Stimulated activated CD8-positive, alpha-beta memory T cell treated with anti-CD3 and anti-CD28 coated beads, Interleukin-2, amount 100 ng/mL, for 48 hours (primary cell): ENCODE measurements at places on chromosomes 11 and 22.

GRCh38 chr22:50180727-50181521, 4.8 kb upstream of the TRABD start:
- DNase-seq: no peak

DNA sequence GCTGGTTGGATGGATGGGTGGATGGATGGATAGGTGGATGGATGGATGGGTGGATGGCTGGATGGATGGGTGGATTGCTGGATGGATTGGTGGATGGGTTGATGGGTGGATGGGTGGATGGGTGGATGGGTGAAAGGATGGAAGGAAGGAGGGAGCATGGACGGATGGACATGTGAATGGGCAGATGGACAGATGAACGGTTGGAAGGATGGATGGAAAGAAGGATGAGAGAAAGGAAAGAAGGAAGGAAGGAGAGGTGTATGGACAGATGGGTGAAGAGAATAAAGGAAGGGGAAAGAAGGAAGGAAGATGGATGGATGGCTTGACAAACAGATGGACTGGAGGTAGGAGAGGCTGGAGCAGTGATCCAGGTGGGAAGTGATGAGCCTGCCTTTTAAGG, 5.4 kb downstream of the FGF3 start:
- no peak for DNase-seq

GRCh38 chr11:81005595-81005994, 1564.8 kb upstream of the TENM4 start:
- DNase-seq: no peak

GRCh38 chr22:46049726-46050450, 72.9 kb upstream of the WNT7B start:
- DNase-seq: no peak

DNA sequence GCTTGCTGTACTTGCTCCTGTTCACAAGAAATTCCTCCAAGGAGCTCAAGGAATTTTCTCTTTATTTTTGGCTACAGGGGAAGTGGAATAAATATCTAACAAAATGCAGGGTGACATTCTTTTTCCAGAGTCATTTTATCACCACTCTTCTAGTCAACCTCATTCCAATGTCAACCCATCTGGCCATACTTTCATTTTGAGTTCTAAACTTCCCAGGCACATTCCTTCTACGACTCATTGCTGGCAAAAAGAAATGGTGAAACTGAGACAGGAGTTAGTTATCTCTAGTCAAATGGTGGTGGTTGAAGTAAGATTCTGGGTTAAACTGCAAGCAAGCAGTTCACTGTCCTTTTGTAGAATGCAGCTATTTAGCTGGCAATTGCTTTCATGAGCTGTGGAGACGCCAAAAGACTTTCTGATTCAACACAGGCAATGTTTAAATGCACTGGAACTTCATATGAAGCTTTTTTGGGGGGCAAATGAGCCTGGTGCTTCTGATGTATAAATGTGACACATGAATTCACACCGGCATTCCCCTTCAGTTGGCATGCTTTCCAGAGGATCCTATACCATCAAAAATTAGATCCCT, 304.6 kb downstream of the CADM1 start:
- no peak for DNase-seq
